ENCODE measurements at places on chromosomes 3 and 15.
A peak's percentile ranks its signal among the peaks of the same experiment; 100 is the strongest.

DNA sequence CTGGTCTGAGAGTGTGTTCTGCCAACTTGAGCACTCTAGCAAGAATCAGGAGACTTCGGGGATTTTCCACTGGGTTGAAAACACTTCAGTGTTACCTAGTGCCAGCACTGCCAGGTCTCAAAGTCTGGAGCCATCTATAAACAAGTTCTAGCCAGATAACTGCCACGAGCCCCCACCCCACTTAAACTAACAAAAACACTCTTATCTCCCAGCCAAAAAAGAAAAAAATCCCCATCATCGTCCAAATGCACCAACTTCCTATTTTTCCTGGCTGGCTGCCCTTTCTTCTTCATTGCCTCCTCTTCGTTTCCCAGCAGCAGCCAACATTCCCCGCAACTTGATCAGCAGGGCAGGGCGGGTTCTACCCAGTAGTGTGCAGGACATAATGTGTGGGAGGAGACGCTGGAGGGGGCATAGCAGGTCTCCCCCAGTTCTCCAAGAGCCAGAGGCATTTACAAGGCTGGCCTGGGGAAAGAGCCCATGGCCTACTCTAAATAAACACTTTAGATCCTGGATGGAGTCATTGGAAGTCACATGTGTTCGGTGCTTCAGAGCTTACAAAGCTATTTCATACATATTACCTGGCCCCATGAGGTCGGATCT, 29.5 kb downstream of the C2CD4B start:
- DNase-seq = no peak

GRCh38 chr3:100954990-100955389, 38.2 kb downstream of the ABI3BP start:
- peak; percentile 80 for DNase-seq

DNA sequence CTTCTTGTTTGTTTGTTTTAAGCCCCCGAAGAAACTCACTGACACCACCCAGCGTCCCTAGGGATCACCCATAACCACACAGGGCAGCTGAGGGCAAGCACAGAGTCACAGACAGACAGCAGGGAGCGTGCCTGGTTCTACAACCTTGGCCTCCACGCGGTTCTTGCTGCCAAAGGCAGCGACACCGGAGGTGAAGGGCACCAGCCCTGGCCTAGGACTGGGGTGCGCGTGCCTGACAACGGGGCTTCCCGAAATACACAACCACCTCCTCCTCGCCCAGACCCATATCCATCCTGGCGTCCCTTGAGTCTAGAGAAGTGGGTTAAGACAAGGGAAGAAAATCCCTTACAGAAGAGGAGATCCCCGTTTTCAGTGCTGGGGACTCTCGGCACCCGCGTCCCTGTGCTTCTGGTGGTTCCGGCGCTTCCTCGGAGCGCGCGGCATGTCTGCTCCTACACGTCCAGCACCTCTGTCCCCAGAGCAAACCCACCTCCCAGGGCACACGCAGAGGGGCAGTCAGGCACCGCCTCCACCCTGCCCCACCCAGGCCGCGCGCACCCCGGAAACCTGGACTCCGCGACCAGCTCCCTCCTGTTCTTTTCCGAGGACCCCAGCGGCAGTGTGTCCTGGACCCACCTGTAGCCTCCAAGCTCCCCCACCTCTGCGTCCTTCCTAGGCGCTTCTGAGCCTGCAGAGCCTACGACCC, 911 bp downstream of the RFTN1 start:
- peak; percentile 86 for DNase-seq

DNA sequence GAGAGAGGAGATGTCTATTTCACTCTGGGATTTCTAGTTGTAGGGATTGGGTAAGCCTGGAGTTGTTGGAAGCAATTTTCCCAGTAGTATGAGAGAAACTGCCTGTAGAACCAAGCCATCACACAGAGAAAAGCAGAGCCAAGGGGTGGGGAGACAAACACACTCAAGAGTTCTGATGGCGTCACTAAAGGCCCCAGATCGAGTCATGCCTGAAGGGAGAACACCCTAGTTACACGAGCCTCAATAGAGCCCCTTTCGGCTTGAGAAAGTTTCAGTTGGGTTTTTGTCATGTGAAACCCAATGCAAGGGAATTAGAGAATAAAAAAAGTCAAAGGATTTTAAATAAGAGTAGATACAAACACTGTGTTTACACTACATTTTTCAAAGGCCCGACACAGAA, 66.1 kb upstream of the PFN2 start:
- no peak for DNase-seq

GRCh38 chr15:34065941-34066340, 26.9 kb upstream of the AVEN start:
- DNase-seq = peak; percentile 75

GRCh38 chr3:14143271-14144225, 18.7 kb downstream of the TMEM43 start:
- no peak for DNase-seq

GRCh38 chr3:29637068-29637467, 356.2 kb downstream of the RBMS3 start:
- DNase-seq = no peak

DNA sequence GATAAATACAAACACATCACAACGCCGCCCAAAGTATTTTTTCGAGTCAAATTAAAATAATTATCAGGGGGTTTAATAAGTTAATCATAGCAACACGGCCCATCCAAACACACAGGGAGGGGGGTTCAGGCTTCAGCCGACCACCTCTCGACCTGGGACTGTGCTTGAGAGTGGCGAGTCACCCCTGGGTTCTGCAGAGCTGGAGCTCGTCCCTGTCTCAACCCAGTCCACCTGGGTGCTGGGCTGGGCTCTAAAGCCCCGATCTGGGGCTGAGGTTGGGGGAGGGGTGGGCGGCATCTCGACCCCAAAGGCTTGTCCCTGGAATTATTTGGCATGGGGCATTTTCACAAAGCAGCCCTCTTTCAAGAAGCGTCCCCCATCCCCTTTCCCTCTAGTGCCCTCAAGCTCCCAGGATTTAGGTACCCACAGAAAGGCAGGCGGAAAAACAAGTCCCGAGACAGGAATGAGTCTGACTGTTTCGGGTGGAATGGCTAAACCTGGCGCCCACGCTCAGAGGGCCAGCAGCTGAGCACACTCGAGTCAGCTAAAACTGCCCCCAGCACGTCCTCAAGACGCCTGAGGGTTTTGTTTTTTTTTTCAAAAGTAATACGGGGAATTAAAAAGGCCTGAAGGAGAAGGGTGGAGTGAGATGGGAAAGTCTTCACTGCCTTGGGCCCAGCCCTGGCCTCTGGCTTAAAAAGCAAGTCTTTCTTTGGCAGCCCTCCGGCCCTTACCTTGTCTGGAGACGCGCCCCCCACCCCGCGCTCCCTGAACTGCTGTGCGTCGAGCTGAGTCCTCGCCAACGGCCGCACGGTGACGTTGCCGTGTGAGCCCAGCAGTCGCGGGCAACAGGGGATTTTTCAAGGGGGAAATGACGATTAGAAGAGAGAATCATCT, 32.5 kb downstream of the NR2F2 start:
- no peak for DNase-seq

DNA sequence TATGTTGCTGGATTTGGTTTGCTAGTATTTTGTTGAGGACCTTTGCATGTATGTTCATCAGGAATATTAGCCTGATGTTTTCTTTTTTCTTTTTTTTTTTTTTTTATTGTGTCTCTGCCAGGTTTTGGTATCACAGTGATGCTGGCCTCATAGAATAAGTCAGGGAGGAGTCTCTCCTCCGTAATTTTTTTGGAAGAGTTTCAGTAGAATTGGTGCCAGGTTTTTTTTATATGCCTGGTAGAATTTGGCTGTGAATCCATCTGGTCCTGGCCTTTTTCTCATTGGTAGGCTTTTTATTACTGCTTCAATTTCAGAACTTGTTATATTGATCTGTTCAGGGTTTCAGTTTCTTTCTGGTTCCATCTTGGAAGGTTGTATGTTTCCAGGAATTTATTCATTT, 165.8 kb downstream of the VPS8 start:
- no peak for DNase-seq

- no peak for DNase-seq
These were observed 6.1 kb downstream of the CRTAP start for GRCh38 chr3:33119891-33120290.

GRCh38 chr3:67381667-67382272, 272.6 kb downstream of the SUCLG2 start:
- DNase-seq = no peak

- DNase-seq = no peak
These were observed 232.2 kb downstream of the ADAMTS17 start for GRCh38 chr15:100109486-100110035.

DNA sequence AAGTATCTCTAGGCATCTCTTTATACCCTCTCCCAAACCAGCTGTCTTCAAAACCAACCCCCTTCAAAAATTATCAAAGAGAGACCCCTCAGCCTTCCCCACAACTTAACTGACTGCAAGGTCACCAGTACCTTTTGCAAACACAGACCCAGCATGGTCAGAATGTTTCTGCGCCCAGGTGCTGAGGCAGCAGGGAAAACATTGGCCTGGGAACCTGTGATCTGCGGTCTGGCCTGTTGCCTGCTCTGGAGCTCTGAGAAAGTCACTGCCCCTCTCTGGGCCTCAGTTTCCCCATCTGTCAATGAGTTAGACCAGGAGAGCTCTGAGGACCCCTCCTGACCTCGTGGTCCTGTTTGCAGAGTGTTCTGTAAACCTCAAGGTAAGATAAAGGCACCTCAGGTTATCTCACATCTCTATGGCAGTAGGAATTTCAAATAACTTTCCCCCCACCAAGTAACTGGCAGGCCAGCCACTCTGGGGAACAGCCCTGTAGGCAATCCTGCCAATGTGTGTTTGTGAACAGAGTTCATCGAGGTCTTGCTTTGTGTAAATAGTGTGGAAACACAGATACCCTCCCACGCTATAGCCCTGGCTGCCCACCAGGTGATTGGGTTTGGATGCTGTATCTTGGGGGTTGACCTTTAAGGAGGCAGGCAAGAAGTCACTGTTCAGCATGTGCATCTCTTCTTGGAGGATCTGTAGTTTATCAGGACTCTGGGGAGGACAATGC, 50.0 kb upstream of the SMAD6 start:
- DNase-seq = no peak

DNA sequence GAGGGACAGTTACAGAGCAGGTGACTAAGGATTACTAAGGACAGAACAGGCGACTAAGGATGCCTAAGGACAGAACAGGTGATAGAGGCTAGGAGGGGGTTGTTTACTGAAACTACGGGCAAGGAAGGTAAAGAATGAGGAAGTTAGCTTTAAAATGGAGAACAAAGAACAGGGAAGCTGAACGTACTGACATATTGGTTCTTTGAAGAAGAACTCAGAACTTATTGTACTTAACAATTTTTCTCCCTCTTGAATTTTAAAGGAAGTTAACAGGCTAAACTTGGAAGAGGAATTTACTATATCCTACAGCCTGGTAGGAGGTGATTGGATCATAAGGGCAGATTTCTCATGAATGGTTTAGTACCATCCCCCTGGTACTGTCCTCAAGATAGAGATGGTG, 290.2 kb downstream of the SHQ1 start:
- no peak for DNase-seq

GRCh38 chr3:112333381-112334317, 693 bp downstream of the CD200 start:
- no peak for DNase-seq

DNA sequence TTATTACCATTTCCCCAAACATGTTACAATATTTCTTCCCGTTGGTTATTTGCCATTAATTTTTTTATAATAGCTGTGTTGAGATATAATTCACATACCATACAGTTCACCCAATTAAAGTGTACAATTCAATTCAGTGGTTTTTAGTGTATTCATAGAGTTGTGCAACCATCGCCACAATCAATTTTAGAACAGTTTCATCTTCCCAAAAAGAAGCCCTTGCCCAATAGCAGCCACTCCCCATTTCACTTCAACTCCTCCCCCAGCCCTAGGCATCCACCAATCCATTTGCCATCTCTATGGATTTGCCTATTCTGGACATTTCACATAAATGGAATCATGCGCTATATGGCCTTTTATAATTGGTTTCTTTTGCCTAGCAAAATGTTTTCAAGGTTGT, 225.1 kb downstream of the EPHB1 start:
- DNase-seq = no peak

DNA sequence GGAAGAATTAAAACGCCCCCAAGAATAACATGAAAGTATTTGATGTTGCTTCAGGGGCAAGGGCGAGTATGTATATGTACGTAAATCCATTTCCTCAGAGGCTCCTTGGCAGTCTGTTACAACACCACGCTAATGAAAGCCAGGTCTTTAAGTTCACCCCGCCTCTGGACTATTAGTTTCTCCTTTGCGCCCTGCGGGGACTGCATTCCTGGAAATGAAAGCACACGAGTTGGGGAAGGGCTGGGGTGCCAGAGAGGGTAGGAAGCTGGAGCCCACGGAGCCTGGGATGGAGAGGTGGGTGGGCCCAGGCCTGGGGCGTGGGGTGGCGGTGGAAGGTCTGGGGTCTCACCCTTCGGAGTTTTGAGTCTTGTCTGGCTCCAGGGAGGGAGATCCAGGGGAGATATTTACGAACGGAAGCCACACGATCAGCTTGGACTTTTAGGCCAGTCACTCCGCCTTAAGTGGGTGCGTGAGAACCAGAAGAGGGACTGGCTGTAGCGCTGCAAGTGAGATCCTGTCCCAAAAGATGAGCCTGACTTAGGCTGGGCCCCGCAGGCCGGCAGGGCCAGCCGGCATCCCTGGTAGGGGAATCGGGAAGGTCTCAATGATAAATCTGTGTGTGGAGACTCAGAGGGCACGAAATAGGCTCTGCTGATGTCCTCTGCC, 1.6 kb upstream of the PLCL2 start:
- no peak for DNase-seq

- DNase-seq = no peak
These were observed 11.8 kb downstream of the CAPN3 start for GRCh38 chr15:42371096-42371495.

DNA sequence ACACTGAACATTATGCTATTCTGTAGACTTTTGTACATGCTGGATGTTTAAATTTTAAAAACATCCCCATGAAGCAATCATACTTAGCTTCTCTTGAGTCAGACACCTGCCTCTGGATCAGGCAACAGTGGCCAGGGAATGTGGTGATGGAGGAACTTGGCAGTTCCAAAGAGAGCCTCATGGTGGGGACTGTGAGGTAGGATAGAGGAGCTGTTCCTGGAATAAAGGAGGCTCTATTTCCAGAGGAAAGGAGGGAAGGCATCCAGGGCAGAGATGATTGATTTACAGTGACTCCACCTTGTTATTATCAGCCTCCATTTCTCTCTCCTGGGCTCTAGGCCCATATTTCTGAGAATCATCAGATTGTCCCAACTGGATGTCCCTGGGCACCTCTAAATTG, 35.0 kb upstream of the ABHD17C start:
- no peak for DNase-seq

DNA sequence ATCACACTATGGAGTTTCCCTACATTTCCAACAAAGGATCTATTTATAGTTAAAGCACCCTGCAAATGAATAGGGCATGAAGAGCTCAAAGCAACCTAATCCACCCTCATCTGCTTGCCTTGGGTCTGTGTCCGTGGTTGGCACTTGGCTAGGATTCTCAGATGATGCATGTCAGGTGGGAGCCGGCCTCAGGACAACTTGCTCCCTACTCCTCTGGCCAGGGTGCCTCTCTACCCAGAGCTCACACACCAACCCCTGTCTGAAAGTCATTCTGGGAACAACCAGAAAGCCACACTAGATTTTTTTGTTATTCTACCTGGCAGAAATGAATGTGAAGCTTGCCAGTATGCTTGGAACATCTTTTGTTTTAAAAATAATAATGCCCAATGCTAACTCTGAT, 13.2 kb downstream of the ARHGEF3 start:
- peak; percentile 69 for DNase-seq

GRCh38 chr3:21330293-21330692, 420.7 kb downstream of the ZNF385D start:
- no peak for DNase-seq
